ENCODE measurements at places on chromosomes 3 and 15.

DNA sequence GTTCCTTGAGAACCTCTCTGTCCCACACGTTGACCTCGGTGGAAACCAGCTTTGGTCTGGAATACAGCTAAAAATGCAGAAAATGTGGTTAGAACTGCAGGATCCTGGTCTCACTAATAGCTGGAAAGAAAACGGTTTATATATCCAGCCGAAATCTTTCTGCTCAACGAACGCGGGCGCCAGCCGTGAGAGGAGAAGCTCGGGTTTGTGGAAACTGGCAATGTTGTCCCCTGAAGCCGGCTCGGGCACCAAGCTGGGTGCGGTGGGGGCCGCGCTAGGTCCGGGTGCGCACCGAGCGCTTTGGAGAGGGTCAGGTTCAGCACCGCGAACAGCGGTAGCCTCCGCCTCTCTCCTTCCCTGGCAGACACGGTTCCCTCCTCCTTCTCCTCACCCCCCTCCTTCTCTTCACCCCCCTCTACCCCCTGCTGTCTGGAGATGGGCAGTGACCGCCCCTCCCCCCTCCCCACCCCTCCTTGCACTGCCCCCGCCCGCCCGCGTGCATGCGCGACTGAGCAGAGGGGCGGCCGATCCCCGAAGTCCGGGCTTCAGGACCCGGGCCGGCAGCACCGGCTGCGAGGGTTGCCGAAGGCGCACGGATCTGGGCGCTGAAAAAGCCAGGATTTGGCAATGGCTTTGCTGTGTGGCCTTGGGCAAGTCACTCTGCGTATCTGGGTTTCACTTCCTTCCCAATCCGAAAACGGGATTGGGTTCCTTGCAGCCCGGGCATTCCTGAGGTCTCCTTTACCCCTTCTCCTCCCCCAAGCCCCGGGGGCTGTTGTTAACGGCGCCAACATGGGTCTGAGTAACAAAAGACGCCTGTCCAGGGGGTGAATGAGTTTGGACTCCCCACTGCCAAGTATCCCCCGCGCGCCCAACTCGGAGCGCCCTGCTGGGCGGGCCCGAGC, at the start of gene SKOR1:
SKOR1 (plus strand) TSS at position 534 of the 905 bp plus-strand sequence; CDS start at position 628, 94 bp downstream.
- DNase-seq, result no peak

- DNase-seq, result no peak
Observed at GRCh38 chr3:171565481-171566058, 105.4 kb upstream of the TNIK start.

DNA sequence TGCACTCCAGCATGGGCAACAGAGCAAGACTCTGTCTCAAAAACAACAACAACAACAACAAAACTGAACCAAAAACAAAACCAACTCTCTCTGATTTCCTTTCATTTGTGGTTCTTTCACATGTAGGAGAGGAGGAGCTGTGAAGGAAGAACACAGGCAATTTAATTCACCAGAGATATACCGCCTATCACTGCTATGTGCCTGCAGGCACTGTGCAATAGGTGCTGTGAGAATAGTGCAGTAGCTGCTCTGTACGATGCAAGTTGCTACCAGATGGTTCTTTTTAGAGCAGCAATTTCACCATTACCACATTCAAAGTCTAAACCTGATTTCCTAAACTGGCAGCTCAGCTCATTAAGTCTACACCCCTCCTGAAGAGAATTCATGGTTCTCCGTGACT, 11.3 kb upstream of the PROK2 start:
- DNase-seq, result no peak

DNA sequence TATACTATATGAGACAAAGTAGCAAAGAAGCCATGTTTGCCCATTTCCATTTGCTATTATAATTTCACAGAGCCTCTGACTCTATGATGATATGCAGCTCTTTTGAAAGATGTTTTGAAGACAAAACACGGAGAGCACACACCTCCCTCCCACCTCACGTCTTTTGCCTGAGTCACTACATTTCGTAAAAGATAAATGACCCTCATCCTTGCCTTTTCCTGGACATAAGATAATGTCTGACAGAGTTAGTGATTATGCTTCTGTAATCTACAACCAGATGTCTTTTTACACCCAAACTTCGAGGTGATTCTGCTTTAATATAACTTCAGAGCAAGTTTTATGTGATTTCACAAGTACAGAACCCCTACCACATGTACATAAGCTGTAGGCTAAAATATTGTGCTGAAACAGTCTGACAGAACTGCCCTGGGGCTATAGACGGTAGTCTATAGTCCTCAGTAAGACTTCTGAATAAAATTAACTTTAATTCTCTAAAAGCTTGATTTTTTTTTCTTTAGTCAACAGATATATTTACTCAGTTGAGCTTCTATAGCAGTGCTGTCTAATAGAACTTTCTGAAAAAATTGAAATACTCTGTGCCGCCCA, 99.9 kb downstream of the CD200R1L start:
- no peak for DNase-seq

- no peak for DNase-seq
Observed at GRCh38 chr3:65210026-65210814, 522.4 kb upstream of the ADAMTS9 start.

All from activated CD4-positive, alpha-beta T cell treated with anti-CD3 and anti-CD28 coated beads, Interleukin-2, Interleukin-4, amounts not matched to agents 100 ng/mL and 50 ng/mL, durations not matched to agents 16 hours and 8 hours (primary cell).